Pons (tissue), 1 donor: ENCODE measurements at places on chromosomes 1 and 21.

GRCh38 chr21:20882462-20883407 lies 115.5 kb upstream of the NCAM2 start:
- DNase-seq: peak; percentile 72

DNA sequence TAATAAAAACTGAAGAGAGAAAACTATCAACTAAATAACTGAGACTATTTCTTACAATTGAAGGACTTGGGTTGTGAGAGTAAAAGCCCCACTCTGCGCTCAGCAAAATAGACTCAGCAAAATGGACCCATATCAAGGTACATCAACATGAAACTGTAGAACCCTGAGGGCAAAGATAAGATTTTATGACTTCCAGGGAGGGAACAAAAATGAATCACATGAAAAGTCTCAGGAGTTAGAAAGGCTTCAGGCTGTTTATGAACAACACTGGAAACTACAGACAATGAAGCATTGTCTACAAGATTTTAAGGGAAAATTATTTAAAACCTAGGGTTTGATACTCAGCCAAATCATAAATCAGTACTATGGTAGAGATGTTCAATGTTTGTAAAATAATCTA lies 434.3 kb downstream of the PTPRC start:
- DNase-seq: no peak

DNA sequence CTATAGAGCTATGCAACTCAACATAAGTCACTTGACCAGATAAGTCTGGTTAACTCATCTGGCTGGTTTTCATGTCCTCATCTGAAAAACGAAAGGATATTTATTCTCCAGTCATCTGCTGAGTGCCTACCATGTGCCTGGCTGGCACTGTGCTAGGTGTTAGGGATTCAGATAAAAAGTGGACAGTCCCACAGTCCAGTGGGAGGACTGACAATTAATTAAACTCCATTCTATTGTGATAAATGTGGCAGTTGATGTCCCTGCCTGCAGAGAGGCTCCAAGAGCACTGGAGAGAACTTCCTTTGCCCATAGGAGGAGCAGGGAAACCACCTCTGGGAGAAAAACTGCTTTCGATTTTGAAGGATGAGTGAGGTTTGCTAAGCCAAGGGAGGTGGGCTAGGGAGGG lies 5.4 kb downstream of the NUAK2 start:
- DNase-seq: no peak

DNA sequence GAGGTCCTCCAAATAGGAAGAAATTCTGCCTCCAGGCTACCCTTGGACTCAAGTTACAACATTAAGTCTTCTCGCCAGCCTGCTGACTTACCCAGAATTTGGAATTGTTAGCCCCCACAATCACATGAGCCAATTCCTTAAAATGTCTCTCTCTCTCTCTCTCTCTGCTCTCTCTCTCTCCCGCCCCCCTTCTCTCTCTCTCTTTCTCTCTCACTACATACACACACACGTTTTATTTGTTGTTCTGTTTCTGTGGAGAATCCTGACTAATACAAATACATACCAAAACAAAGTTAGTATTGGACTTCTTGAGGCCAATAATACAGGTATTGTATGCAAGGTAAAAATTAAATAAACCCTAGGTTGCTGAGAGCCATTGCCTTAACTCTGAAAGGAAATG lies 72.1 kb downstream of the TNFSF18 start:
- DNase-seq: no peak

DNA sequence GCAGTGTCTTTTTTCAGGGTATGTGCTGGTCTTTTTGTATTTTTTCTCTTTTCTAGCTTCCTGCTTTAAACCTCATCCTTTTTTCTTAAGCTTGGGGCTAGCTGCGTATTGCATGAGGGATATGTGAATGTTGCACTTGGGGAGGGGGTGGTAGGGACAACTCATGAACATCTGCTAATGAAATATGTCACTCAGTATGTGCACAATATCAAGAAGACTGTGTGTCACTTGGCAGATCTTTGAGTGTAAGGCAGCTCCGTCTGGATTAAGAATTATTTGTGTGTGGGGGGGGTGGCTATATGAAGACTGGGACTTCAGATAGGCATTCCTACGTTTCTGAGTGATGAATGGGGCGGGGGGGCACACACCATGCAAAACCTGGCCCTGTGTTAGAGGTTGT lies 170.4 kb upstream of the CACNA1E start:
- DNase-seq: no peak

- DNase-seq: no peak
These were observed 16.9 kb upstream of the THRAP3 start for GRCh38 chr1:36207339-36207738.

DNA sequence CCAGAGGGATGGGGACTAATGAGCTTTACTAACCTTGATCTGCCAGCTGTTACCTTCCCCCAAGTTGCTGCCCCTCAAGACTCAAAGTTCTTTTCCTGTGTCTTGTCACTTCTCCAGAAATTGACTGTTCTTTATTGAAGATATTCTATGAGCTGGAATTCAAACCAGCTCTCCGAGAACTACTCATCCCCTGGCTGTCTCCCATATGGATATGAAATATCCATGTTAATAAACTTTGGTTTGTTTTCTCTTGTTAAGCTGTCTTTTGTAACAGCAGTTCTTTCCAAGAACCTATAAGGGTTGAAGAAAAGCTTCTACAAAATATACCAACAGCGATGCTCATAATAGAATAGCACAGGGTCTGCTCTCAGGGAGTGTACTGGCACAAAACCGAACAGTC lies 77.0 kb downstream of the CAMK2N1 start:
- no peak for DNase-seq

DNA sequence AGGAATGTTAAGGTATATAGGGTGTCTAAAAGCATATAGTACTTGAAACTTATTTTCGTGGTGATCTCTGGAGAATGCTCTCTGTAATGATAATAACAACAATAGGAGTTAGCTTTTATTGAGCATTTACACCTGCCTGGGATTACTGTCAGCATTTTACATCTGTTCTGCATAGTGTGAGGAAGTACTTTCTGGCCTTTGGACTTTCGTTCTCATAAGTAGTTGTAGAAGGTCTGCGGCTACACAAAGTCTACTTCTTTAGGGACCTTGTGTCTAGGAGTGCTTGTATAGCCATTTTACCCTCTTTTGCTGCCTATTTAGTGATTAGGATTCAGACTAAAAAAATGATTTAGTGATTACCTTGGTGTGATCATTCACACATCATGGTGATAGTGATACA lies 103.6 kb upstream of the GPR52 start:
- DNase-seq: no peak

DNA sequence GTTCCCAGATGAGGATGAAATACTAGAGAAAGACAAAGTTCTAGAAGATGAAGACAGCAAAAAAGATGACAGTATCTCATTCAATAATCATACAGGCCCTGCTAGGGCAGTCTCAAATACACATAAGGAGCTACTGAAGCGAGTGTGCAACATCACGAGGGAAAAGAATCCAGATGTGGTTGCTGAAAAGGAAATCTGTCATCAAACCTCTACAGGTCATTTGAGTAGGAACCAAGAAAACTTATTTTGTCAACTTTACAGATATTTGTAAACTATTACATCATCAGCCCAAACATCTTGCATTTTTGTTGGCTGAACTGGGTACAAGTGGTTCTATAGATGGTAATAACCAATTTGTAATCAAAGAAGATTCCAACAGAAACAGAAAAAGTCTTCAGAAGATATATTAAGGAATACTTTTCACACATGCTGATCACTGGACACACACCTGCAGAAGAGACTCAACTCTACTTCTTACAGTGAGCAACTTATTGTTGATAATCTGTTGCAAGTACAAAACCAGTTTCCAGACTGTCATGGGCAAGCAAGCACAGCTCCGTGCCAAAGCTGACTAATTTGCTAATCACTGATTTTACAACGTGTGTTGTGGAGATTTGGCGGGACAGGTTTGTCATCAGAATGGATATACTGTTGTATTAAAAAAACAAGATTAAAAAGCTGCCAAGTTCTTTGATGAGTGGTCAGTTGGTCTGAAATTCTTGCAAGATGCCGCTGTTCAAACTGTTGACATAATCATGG lies 42.1 kb downstream of the TRIM33 start:
- DNase-seq: no peak

- DNase-seq: no peak
These were observed 4.6 kb upstream of the TRPM2 start for GRCh38 chr21:44348861-44349260.

- DNase-seq: no peak
These were observed 231.7 kb downstream of the LMX1A start for GRCh38 chr1:165124772-165125171.

DNA sequence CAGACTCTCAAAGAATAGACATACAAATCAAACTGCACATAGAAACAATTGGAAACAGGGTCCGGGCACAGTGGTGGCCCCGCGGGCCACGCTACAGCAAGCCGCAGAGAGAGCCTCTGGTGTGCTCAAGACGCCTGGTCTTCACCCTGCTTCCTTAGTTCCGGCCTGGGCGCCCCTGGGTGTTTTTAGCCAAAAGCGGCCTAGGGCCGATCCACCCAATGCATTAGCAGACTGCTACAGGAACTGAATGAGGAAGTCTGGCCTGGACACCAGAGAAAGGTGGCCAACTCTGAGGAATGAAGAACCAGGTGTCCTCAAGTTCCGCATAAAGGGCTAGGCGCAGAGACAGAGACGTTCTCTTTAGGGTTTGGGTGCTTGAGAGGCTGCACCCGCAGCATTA lies 1.7 kb downstream of the PRRX1 start:
- DNase-seq: no peak

DNA sequence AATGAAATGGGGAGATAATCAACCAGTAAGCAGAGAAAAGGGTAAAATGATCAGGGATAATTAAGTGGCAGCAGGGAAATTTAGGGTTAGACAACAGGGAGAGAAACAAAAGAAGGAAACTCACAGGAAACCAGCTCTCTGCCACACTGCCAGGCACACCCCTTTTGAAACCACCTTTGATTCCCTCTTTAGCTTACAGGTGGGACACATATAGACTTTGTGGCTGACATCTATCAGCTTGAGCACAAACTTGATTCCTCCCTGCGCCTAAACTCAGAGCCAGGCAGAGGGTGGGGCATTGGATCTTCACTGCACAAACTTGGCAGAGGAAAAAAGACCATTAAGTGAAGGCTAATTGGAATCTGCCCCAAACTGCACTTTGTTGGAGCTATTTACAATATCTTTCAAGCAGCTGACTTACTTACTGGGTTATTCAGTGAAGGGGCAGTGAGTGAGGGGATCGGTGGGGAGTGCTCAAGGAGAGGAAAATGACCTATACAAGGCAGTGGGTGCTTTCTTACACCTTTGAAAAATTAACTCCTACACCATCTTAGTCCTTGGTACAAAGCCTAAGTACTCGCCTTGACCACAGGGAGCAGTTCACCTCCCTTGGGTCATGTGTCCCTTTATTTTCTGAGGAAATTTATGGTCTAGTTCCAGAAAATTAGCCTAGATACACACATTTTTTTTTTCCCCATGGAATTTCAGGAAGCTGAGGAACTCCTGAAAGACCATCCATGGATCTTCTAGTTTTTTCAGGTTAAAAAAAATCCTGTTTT lies 60.2 kb downstream of the PBX1 start:
- DNase-seq: no peak
